Natural killer cell (primary cell): ENCODE measurements at places on chromosomes 16 and 17. TPM values are rescaled to one million over a fixed set of nuclear protein-coding genes. Genes with fewer than 3 reads are reported as not detected.

The FOXN1 gene
- not detected for total RNA-seq

- H3K27ac ChIP-seq, result no peak overlapping the region
- no peaks in the 10 kb centered on the region for H3K27me3 ChIP-seq
- H3K36me3 ChIP-seq, result no peaks in the 10 kb centered on the region
- no peak for DNase-seq
- H3K4me3 ChIP-seq, result no peak overlapping the region
Measured at GRCh38 chr16:1180549-1181403, 27.9 kb downstream of the CACNA1H start.

The MYH4 gene
- not detected for total RNA-seq

DNA sequence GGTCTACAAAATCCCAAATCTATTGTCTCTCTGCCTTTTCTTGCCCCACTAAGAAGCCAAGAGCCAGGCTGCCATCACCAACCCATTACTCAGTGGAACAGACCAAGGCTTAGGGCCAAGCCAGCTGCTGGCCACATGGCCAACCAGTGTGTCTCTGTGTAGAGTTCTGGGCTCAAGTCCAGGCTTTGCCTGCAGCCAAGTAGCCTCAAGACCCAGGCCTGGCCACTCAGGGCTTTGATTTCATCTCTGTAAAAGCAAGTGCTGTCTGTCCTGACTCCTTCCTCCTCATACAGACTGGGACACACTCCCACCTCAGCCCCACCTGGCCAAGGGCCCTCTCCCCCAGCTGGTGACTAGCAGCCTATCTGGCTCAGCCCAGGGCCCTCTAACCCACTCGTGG is 14.6 kb downstream of the SREBF1 start:
- no peak overlapping the region for H3K4me3 ChIP-seq
- peaks cover 21% of the 10 kb centered on the region for H3K36me3 ChIP-seq
- peaks cover 66% of the 10 kb centered on the region for H3K4me1 ChIP-seq
- H3K27me3 ChIP-seq, result no peaks in the 10 kb centered on the region
- no peak overlapping the region for H3K27ac ChIP-seq

GRCh38 chr17:76537578-76538280 is at the start of gene CYGB:
Gene CYGB, minus strand, starts transcription at chr17:76537709. Its CDS starts 167 bp downstream, at chr17:76537542.
- H3K27ac ChIP-seq, result no peak within 1 kb of the TSS
- no peaks in the 10 kb centered on the region for H3K36me3 ChIP-seq
- DNase-seq, result no peak
- peaks cover 24% of the 10 kb centered on the region for H3K27me3 ChIP-seq
- no peak within 1 kb of the TSS for H3K4me3 ChIP-seq
- peaks cover 11% of the 10 kb centered on the region for H3K4me1 ChIP-seq

The KRT32 gene
- not detected for total RNA-seq

GRCh38 chr16:56355786-56356275 is 69.5 kb downstream of the AMFR start:
- H3K4me1 ChIP-seq, result peaks cover 13% of the 10 kb centered on the region
- no peak overlapping the region for H3K27ac ChIP-seq
- no peak overlapping the region for H3K4me3 ChIP-seq
- H3K36me3 ChIP-seq, result no peaks in the 10 kb centered on the region

DNA sequence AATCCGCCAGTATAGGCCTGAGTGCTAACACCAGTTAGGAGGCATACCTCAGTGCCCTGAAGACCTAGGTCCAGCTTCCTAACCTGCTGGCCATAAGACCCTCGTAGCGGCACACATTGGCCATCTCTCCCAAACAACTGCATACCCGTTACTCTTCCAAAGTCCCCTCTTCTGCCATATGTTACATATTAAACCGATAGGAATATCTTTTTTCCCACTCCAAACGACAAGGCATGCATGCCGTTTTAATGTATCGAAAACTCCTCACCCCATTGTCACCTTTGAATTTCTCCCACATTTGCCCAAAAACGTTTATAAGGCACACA is 721 bp upstream of the AXIN2 start:
- peaks cover 6% of the 10 kb centered on the region for H3K4me1 ChIP-seq
- no peak overlapping the region for H3K27ac ChIP-seq
- H3K4me3 ChIP-seq, result no peak overlapping the region
- peaks cover 8% of the 10 kb centered on the region for H3K27me3 ChIP-seq
- no peaks in the 10 kb centered on the region for H3K36me3 ChIP-seq

The RGS9 gene
- total RNA-seq, result 47.3 TPM

The GRIN2C gene
- total RNA-seq, result not detected

DNA sequence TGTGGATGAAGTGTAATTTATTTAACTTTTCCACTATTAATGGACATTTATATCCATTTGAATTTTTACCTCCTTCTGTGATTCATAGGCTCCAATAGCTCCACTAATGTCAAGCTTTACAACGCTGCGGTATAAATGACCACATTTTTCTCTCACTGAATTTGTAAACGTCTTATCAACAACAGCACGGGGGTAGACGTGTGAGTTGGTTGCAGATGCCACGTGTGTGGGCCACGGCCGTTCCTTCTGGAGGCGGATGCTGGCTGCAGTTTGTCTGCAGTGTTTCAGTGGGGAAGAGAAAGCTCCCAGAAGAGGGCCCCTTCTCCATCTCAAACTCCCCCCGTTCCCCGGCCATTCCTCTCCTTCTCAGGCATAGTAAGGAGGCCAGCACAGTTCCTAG is 68.2 kb upstream of the XYLT1 start:
- no peak overlapping the region for H3K27ac ChIP-seq
- no peak overlapping the region for H3K4me3 ChIP-seq
- no peaks in the 10 kb centered on the region for H3K36me3 ChIP-seq
- H3K4me1 ChIP-seq, result no peaks in the 10 kb centered on the region
- no peak for DNase-seq

The RUNDC3A gene
- total RNA-seq, result 0.31 TPM

DNA sequence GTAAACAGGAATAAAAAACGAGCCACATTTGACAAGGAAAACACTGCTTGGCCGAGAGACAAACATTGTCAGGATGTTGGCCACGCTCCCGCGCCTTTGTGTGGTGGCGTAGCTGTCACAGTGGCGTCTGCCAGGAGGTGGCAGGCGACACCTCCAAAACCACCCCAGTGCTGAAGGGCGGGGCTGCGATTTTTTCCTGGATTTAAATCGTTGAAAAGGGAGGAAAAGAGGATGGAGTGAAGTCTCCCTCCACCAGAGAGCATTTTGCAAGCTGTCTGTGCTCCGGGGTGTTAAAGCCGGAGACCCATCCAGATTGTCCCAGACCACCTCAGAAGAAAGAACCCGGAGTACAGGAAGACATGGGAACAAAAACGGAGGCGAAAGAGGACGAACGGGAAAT is 12.7 kb downstream of the MRM3 start:
- H3K4me3 ChIP-seq, result no peak overlapping the region
- no peaks in the 10 kb centered on the region for H3K27me3 ChIP-seq
- peaks cover 6% of the 10 kb centered on the region for H3K4me1 ChIP-seq

DNA sequence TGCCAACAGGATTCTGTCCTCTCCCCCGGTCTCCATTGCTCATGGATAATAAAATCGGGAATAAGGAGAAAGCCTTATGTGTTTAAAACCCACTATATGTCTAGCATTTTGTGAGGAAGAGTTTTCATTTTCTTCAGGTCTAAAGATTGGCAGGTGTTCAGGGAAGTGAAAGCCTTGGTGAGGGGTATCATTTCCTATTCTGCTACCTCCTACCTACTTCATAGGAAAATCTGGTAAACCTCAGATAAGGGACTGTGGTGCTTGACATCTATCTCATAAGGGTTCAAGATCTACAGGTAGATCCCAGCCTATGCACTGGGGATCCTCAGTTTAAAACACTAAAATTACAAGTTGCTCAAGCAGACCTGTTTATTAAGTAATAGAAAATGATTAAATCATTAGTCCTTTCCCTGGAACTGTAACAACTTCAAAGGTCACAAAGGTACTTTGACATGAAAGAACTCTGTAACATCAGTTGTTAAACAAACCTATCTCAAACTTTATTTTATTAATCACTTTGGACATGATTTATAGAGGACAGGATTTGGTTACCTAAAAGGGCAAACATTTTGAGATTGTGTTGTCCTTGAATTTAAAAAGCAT is 6.5 kb downstream of the MOSMO start:
- no peak overlapping the region for H3K4me3 ChIP-seq
- H3K36me3 ChIP-seq, result no peaks in the 10 kb centered on the region
- DNase-seq, result no peak
- no peaks in the 10 kb centered on the region for H3K27me3 ChIP-seq

DNA sequence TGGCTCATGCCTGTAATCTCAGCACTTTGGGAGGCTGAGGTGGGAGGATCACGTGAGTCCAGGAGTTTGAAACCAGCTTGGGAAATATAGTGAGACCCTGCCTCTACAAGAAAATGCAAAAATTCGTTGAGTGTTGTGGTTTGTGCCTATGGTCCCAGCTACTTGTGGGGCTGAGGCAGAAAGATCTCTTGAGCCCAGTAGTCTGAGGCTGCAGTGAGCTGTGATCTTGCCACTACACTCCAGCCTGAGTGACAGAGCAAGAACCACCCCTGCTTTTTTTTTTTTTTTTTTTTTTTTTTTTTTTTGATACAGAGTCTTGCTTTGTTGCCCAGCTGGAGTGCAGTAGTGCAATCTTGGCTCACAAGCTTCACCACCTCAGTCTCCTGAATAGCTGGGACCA is 34.0 kb downstream of the ITGB3 start:
- H3K36me3 ChIP-seq, result no peaks in the 10 kb centered on the region
- no peak overlapping the region for H3K4me3 ChIP-seq
- H3K27ac ChIP-seq, result no peak overlapping the region
- no peaks in the 10 kb centered on the region for H3K27me3 ChIP-seq

The GLIS2 gene
- total RNA-seq, result 0.05 TPM

The FAAP100 gene
- total RNA-seq, result 31.8 TPM

GRCh38 chr17:19652595-19652994 is 4.0 kb downstream of the ALDH3A2 start:
- H3K4me3 ChIP-seq, result no peak overlapping the region
- no peaks in the 10 kb centered on the region for H3K27me3 ChIP-seq
- H3K36me3 ChIP-seq, result peaks cover 17% of the 10 kb centered on the region
- no peak overlapping the region for H3K27ac ChIP-seq

The RND2 gene
- 0.14 TPM for total RNA-seq

DNA sequence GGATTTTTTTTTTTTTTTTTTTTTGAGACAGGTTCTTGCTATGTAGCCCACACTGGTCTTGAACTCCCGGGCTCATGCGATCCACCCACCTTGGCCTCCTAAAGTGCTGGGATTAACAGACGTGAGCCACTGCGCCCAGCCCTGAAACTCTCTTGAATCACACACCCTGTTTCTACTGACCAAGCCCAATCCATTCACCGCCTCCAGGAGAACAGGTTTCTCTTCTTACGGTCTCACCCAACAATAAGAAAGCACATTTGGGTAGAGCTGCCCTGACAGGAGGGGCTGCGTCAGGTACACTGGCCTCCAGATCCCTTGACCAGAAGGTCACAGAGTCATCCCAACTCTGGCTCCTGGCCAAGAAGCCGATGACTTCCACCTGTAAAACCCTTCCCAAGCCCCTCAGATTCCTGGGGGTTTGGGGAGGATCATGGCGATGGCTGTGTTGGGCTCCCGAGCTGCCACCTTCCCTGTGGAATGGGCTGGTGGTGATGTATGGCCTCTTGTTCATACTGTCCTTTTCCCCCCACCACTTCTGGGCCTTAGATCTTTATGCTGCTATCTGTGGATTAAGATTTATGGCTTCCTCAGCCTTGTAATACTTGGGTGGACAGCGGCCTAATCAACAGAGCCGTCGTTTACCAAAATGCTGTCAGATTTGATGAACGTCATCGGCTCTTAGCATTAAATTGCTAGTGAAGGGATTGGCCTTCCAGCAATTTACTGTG is 89.1 kb downstream of the KATNIP start:
- H3K4me3 ChIP-seq, result no peak overlapping the region
- H3K27me3 ChIP-seq, result no peaks in the 10 kb centered on the region
- no peak for DNase-seq
- H3K36me3 ChIP-seq, result no peaks in the 10 kb centered on the region

The KCNJ2 gene
- 0.14 TPM for total RNA-seq

DNA sequence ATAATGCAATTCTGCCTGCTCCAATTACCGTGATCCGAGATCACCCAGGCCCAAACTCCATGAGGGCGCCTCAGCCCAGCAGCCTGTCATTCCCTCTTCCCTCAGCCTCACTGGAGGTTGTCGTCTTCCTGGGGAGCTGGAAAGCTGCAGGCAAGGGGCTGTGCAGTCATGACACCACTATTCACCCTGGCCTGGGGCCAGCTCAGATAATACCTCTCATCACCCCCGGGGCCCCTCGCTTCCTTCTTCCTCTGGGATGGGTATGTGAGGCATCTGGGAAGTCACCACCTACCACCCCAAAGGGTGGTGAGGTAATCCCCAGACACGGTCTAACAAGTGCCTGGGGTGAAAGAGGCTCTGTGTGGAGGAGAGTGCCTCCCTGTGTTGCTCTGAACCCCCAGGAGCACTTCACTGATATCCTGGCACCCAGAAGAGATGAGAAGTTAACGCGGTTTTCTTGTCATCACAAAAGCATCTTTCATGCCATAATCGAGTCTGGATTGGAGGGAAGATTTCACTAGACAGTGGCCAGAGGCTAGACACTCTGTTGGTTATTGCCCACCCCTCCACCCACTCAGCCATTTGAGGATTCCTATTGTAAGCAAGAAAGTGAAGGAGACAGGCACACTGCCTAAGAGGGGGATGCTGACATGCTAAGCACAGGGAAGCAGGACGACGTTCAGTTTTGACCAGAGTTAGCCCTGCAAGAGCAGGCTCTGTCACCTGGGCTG is 18.4 kb downstream of the CFAP20 start:
- H3K4me3 ChIP-seq, result no peak overlapping the region
- H3K27me3 ChIP-seq, result no peaks in the 10 kb centered on the region
- no peak overlapping the region for H3K27ac ChIP-seq
- H3K36me3 ChIP-seq, result peaks cover 25% of the 10 kb centered on the region
